ENCODE measurements at places on chromosomes 4 and X.

DNA sequence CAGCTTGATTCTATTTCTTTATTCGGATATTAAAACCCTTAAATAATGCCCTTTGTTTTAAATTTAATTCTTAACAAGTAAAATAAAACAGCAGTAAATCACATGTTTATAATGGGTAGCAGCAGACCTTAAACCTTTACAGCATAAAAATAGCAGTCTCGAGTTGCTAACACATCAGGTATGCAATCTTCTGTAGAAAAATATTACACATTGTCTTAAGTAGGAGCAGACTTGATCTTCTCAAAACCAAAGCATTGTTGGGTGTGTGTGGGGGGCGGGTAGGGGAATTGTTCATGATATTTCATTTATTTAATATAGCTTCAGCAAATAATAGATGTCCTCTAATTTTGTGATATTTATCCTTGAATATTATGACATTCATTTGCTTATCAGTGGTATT is 331.4 kb downstream of the PCDH7 start:
- no peak for DNase-seq

GRCh38 chr4:147821555-147821954 is 89.7 kb downstream of the ARHGAP10 start:
- no peak for DNase-seq

- DNase-seq = no peak
Observed at GRCh38 chr4:75432683-75433082, 81.5 kb downstream of the RCHY1 start.

DNA sequence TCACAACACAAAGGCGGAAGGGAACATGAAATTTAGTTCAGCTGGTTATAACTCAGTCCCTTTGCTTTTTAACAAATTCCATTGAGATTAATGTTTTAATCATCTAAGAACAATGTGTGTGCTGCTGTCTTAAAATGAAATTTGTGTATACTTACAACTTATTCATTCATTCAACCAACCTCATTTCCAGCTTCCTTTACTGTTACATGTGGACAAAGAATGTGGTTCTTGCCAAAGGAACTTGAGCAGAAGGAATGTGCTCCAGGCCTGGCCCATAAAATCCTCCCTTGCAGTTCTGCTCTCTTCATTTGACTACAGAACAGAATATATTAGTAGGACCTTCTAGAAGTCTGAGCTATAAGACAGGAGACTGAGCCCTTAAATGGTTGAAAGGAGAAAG is 176.8 kb upstream of the GLRA2 start:
- no peak for DNase-seq

GRCh38 chrX:12447448-12448064 is 309.3 kb downstream of the FRMPD4 start:
- DNase-seq = peak; percentile 29
